Activated naive CD8-positive, alpha-beta T cell treated with anti-CD3 and anti-CD28 coated beads, Interleukin-2, amount 10 ng/mL, durations not matched to agents 7 days and 5 days (primary cell): ENCODE measurements at places on chromosomes 3 and 15. TPM values are rescaled to one million over a fixed set of nuclear protein-coding genes. Genes with fewer than 3 reads are reported as not detected.

The TIMP4 gene
- not detected for total RNA-seq

The C15orf39 gene
- 45.9 TPM for total RNA-seq

The CNTN6 gene
- total RNA-seq, result not detected

GRCh38 chr15:68584756-68585573, 6.2 kb downstream of the CORO2B start:
- peak overlapping the region; percentile 42 for H3K27ac ChIP-seq
- H3K4me3 ChIP-seq, result no peak overlapping the region
- peaks cover 18% of the 10 kb centered on the region for H3K27me3 ChIP-seq
- H3K36me3 ChIP-seq, result no peaks in the 10 kb centered on the region

The SLITRK3 gene
- total RNA-seq, result not detected

GRCh38 chr3:125069452-125069851, 13.7 kb upstream of the HEG1 start:
- peaks cover 15% of the 10 kb centered on the region for H3K4me1 ChIP-seq
- no peaks in the 10 kb centered on the region for H3K27me3 ChIP-seq
- no peak for DNase-seq
- H3K4me3 ChIP-seq, result no peak overlapping the region

DNA sequence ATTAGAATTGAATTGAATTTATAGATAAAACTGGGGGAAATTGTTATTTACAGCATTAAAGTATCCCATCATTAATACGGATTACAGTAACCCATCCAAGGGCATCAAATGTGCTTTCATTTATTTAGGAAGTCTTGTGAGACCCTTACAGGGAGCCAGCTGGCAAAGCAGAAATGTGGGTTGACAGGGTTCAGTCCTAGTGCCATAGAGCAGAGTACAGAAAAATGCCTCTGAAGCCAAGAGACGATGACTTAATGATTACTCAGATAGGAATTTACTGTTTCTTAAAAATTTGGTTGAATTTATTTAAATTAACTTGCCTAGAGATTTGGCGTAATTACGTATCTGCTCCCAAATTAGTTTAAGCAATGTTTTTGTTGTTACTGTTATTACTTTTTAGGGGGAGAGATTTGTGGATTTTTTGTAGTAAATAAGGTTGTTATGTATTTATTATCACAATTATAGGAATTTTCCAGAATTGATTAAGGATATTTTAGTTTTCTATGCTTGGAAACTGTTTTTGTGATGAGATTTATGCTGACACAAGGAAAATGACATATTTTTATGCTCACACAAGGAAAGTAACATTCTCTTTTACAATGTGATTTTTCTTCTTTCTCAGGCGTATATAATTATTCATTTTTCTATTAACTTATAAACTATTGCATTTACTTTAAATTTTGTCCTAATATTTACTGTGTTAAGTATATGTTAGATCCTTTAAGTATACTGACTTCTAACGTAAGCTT, 152.0 kb downstream of the EPHA6 start:
- no peak overlapping the region for H3K27ac ChIP-seq
- no peak for DNase-seq
- no peaks in the 10 kb centered on the region for H3K27me3 ChIP-seq
- H3K36me3 ChIP-seq, result no peaks in the 10 kb centered on the region
- H3K4me3 ChIP-seq, result no peak overlapping the region
- no peaks in the 10 kb centered on the region for H3K4me1 ChIP-seq

DNA sequence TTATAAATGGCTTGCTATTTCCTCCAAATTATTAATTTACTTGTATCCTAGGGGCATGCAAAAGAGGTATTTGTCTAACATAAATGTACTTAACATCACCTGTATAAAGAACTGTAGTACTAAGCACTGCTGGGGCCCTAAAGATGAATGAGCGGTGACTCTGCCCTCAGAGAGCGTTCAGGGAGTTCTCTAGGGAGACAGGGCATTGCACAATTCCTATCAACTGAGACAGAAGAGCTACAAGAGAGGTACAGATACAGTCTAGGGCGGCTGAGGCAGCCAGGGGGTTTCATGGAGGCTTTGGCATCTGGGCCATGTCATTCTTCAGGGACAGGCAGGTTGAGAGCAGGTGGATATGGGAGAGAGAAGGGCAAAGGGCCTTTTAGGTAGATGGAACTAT, 39.9 kb upstream of the PARL start:
- no peaks in the 10 kb centered on the region for H3K27me3 ChIP-seq
- H3K36me3 ChIP-seq, result peaks cover 2% of the 10 kb centered on the region
- no peak for DNase-seq
- no peak overlapping the region for H3K4me3 ChIP-seq
- no peaks in the 10 kb centered on the region for H3K4me1 ChIP-seq
- no peak overlapping the region for H3K27ac ChIP-seq

DNA sequence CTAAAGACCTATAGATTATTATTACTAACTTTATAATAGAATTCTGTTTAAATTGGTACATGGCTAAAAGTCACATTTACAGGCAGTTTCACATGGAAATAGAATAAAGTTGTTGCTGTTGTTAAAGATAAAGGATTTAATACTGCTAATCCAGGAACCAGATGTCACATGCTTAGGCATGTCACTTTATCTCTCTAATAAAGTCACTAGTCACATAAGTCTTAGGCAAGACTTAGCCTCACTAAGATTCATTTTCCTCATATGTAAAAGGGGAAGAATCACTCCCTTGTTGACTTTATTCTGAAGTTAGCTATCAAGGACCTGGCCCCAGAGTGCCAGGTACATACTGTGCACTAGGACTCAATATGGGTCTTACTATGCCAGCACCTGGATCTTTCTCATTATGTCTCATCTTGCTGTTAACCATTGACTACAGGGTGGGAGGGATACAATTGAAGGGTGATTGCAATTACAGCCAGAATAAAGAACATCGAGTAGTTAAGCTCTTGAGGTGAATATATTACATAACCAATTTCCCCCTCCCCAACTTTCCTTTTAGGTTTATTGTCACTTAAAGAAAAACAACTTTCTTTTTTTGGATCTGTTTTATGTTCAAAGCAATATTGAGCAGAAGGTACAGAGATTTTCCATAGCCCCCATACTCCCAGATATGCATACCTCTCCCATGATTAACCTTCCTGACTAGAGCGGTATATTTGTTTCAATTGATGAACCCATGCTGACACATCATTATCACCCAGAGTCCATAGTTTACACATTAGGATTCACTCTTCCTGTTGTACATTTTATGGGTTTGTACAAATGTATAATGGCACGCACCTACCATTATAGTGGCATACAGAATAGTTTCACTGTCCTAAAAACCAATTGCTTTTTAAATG, 36.6 kb downstream of the LNP1 start:
- no peak overlapping the region for H3K27ac ChIP-seq
- H3K4me1 ChIP-seq, result peaks cover 9% of the 10 kb centered on the region
- no peak overlapping the region for H3K4me3 ChIP-seq
- H3K36me3 ChIP-seq, result peaks cover 2% of the 10 kb centered on the region
- no peaks in the 10 kb centered on the region for H3K27me3 ChIP-seq

The NR2F2 gene
- not detected for total RNA-seq

The EPHB1 gene
- 0.91 TPM for total RNA-seq

- no peaks in the 10 kb centered on the region for H3K36me3 ChIP-seq
- H3K4me1 ChIP-seq, result no peaks in the 10 kb centered on the region
- DNase-seq, result no peak
- H3K27me3 ChIP-seq, result no peaks in the 10 kb centered on the region
Measured at GRCh38 chr3:55329849-55330248, 157.3 kb downstream of the WNT5A start.

DNA sequence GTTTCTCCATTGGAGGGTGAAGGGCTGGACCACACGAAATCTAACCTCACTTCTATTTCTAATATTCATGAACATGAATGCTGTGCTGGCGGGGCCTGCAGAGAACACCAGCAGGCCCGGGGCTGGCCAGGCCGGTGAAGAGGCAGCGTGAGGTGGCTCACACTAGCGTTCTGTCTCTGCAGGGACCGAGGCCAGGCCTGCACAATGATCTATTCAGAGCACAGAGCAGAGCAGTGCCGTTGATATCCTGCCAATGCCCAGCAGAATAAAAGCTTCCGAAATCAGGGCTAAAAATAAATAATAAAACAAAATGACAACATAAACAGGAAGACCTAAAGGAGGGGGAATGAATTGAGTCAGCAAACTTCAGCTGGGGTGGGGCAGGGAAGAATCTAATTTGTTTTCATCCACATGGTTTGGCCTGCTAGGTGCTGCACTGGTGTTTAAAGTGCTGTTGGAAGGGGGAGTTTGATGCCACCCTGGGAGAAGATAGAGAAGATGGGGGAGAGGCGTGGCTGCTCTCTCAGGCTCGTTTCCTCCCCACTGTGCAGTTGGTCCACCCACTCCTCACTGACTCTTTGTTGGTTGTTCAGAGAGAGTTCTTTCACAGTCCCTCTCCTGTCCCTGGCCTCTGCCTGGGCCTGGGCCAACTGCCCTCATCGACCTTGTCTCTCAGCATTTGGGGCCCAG, 837.1 kb downstream of the AGBL1 start:
- H3K36me3 ChIP-seq, result no peaks in the 10 kb centered on the region
- DNase-seq, result no peak
- H3K4me1 ChIP-seq, result no peaks in the 10 kb centered on the region
- H3K4me3 ChIP-seq, result no peak overlapping the region
- peaks cover 3% of the 10 kb centered on the region for H3K27me3 ChIP-seq
- no peak overlapping the region for H3K27ac ChIP-seq

The SV2B gene
- total RNA-seq, result 0.20 TPM

The SCAANT1 gene
- total RNA-seq, result 1.8 TPM

DNA sequence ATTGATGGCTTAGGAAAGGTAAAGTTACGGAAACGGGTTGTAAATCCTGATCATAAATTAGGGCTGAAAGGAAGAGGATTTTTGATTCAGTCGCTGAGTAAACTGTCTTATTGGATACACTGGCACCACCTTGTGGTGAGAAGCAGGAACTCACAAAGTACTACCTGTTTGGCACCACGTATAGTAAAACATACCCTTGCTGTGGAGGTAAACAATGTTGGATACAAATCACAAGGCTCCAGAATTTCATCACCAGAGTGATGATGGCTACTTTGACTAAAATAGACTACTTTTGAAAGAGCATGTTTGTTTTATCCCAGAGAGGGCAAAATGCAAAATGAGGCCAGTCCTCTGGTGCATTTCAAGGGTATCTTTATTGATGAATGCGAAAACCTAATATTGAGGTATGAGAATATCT, 216.9 kb downstream of the IGSF11 start:
- H3K27ac ChIP-seq, result no peak overlapping the region
- no peaks in the 10 kb centered on the region for H3K36me3 ChIP-seq
- DNase-seq, result no peak
- no peak overlapping the region for H3K4me3 ChIP-seq
- H3K4me1 ChIP-seq, result peaks cover 2% of the 10 kb centered on the region

GRCh38 chr15:25894371-25894902, 31.3 kb upstream of the ATP10A start:
- no peak overlapping the region for H3K4me3 ChIP-seq
- H3K36me3 ChIP-seq, result no peaks in the 10 kb centered on the region
- DNase-seq, result no peak

The NR2E3 gene
- not detected for total RNA-seq

The ACOX2 gene
- not detected for total RNA-seq

GRCh38 chr15:70023064-70023768, 74.5 kb downstream of the TLE3 start:
- peak overlapping the region; percentile 95 for H3K27ac ChIP-seq
- peak overlapping the region; percentile 75 for H3K4me3 ChIP-seq
- H3K27me3 ChIP-seq, result peaks cover 20% of the 10 kb centered on the region
- H3K36me3 ChIP-seq, result peaks cover 8% of the 10 kb centered on the region

DNA sequence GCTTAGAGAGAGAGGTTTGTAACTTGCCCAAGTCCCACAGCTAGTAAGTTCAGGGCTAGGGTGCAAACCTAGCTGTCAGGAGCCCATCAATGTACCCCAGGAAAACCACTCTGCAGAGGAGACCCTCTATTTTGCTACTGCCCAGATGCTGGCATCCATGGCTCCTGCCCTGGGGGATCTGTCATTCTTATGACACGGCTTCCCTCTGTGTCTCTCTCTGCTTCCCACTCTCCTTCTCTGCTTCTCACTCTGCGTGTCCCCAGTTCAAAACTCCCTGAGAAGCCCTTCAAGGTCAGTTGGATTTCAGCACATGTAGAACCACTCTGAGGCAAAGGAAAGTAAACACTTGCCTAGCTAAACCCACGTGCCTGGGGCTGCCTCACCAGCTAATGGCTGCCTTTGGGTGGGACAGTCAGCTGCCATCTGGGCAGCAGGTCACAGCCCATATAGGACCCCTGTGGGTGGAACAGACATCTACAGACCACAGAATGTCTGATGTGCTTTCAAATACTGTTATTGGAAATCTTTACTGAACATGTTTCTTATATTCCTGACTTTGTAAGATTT, 29.4 kb upstream of the SLCO2A1 start:
- no peak for DNase-seq
- H3K4me3 ChIP-seq, result no peak overlapping the region
- no peak overlapping the region for H3K27ac ChIP-seq
- no peaks in the 10 kb centered on the region for H3K36me3 ChIP-seq

The SIDT1 gene
- 48.3 TPM for total RNA-seq

The TEX55 gene
- not detected for total RNA-seq

DNA sequence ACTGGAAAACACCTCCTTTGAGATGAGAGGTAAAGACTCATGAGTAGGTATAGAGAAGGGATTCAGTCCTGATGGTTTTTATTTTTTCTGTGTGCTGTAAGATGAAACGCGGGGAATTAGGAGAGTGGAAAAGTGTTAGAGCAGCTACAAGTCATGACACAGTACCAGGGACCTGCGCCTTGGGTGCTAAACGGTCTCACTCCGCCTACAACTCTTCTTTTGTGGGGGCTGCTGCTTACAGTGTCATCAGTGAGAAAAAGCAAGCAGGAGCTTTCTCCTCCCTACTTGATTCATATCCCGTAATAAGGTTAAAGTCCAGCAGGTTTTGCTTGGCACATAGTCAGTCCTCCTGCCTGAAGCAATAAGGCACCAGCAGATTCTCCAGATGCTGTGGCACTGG, 39.1 kb downstream of the RASGRP1 start:
- H3K4me3 ChIP-seq, result no peak overlapping the region
- peaks cover 51% of the 10 kb centered on the region for H3K36me3 ChIP-seq
- H3K4me1 ChIP-seq, result peaks cover 39% of the 10 kb centered on the region
- H3K27me3 ChIP-seq, result no peaks in the 10 kb centered on the region

The P4HTM gene
- total RNA-seq, result 57.4 TPM

DNA sequence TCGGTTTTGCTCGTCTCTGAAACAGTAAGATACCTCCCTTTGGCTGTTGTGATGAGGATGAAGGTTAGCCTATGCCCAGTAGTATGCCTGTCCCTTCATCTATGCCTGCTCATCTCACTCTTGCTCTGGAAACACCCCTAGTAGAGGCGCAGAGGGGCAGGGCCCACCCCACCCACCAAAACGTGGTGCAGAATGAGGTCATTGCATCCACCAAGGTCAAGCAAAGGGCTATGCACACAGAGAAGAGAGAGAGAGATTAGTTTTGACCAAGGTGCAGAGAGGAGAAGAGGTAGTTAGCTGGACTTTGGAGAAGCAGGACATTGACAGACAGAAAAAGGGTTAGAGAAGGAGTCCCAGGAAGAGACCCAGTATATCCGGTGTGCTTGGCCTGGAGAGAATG, 119.9 kb downstream of the CORO2B start:
- no peak for DNase-seq
- peaks cover 2% of the 10 kb centered on the region for H3K27me3 ChIP-seq
- H3K27ac ChIP-seq, result no peak overlapping the region
- no peaks in the 10 kb centered on the region for H3K4me1 ChIP-seq
- H3K36me3 ChIP-seq, result no peaks in the 10 kb centered on the region
- H3K4me3 ChIP-seq, result no peak overlapping the region
